ENCODE measurements at places on chromosomes 11 and 22.
A peak's percentile ranks its signal among the peaks of the same experiment; 100 is the strongest.

- no peak for DNase-seq
Observed at GRCh38 chr11:19216709-19217374, 15.1 kb upstream of the CSRP3 start.

DNA sequence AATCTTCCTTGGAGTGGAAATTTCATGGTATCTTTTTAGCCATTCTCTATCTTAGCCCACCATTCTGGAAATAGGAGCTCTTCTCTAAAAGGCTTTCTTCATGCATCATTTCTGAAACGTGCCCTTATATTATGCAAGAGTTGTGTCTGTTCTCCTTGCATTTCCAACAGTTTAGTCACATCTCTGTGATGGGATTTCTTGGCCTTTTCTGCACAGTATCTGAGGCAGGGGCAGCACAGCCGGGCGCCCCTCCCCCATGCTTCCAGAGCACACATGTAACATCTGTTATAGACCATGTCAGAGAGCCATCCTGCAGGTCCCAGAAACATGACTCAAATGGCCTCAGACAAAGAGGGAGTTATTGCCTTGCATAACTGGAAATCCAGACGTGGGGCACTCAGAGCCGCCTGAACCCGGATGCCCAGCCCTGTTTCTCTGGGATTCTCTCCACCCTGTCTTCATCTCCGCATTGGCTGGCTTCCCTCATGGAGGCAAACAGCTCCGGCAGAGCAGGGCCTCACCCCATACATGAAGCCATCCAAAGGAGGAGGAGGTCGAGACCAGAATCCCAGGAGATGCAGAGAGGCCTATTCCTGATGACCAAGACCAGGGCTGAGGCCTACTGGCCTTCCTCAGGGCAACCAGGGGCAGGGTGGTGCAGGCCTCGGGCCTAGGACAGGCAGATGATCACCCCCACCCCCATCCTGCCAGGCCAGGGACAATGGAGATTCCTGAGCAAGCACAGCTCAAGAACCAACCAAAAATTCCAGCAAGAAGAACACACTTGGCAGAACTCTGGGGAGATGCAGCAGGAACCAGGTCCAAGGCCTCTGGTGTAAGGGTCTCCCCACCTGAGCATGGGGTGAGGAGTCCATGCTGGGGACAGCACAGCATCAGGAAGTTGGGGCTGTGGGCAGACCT lies 61.3 kb downstream of the IGLL5 start:
- DNase-seq: no peak

GRCh38 chr22:40997520-40997919 lies 46.3 kb downstream of the RBX1 start:
- no peak for DNase-seq

DNA sequence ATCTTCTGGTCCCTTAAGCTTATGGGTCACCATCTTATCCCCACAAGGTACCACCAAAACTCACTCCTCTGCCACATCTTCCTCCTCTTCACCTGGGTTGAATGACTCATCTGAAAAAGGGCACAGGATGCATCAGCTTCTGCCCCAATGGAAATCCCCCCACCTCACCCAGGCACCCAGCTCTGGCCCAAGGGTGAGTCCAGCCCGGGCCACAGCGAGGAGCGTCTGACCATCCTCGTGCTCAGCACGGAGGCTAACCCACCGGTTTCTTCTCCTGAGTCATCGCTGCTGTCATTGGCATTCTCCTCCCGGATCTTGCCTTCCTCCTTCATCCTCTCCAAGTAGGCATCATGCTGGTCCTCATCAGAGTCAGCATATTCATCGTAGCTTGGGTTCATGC lies 5.3 kb upstream of the TNKS1BP1 start:
- DNase-seq: no peak

GRCh38 chr22:27336151-27337090 lies 465.1 kb downstream of the MN1 start:
- DNase-seq: no peak

GRCh38 chr11:45806937-45807791 lies 2.2 kb downstream of the SLC35C1 start:
- DNase-seq: peak; percentile 9

- DNase-seq: no peak
Observed at GRCh38 chr11:1478544-1478943, 8.0 kb downstream of the MOB2 start.

GRCh38 chr22:19663286-19663815 lies 51.0 kb upstream of the SEPTIN5 start:
- DNase-seq: peak; percentile 73

DNA sequence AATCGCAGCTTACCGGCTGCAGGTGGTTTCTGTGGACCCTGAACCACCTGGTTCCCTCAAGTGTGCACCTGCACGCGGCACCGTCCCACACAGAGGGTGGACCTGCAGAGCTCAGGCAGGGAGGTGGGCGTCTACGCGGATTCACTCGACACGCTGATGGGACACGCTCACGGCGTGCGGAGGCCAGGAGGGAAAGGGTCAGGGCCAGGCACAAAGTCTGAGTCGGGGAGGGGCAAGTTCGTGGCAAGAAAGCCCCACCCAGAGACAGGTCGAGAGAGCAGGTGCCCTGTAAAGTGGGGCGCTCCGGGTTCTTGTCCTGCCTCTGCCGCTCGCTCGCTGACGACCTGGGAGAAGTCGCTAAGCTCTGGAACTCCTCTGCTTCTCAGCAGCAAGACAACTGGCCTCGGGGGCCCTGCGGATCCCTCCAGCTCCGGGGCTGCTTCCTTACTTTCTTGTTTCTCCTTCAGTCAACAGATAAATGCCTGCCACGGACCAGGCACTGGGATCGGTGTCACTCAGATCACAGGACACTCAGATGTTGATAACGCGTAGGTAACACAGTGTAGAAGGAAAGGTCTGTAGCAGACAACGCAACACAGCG lies 72.4 kb upstream of the NUP50 start:
- no peak for DNase-seq

DNA sequence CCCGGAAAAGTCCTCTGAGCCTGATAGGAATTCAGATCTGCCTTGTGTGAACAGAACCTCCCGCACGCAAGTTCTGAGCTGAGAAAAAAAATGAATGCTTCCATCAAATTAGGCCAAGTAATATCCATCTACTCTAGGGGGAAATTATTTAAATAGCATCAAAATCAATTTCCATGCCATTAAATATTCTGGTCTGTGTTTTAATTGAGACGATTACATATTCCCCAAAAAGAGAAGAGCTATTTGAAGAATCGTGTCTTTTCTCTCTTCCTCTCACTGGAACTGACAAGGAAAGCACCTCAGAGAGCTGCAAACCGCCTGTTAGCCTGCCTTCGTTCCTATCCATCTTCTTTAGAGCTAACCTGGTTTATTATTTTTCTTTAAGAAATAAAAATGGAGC lies 96.0 kb downstream of the SEZ6L start:
- no peak for DNase-seq

DNA sequence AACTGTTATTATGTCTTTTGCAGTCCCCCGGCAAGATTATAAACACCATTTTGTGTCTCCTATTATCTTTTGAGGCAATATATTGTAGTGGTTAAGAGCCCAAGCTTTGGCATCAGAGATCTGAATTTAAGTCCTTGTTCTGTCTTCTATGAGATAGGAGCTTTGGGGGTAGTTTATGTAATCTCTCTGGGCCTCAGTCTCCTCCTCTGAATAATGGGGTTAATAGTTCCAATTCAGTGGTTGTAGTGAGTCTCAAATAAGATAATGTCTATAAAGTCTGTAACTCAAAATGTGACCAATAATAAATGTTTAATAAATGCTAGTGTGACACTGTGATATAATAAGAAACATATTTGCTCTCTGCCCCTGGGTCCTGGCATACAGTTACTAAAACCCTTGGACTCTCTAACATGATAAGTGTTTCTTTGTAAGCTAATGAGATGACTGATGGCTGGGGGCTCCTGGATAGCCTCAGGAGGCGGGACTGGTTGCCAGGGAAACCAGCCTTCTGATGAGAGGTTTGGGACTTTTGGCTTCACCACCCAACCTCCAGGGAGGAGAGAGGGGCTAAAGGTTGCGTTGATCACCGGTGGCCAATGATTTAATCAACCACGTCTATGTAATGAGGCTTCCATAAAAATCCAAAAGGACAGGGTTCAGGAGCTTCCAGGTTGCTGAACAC lies 183.4 kb upstream of the MTMR2 start:
- no peak for DNase-seq

DNA sequence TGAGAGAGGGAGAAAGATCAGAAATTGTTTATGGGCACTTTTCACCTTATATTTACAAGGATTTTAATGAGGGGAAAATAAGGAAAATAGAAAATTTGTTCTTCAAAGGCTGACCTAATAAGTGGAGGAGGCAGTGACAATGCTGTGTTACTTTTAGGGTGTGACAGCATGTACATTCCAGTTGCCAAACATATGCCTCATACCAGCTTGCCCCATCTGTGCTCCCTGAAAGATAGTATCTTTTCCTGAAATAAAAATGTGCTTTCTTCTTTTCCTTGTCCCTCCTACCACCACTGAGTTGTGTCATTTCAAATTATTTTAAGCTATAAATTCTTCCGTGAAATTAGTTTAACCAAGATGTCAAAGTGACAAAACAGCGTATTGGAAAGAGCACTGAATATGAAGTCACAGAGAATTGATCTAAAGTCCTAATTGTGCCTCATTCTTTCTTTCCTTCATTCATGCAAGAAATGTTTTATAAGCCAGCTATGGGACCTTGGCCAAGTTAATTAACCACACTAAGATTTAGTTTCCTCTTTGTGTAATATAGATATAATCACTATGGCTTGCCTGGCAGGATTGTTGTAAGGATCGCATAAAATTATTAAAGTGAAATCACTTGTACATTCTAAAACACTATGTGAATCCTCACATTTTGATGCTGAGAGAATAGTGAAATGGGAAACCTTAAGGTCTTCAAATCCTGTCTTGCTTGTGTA lies 1307.5 kb upstream of the TENM4 start:
- no peak for DNase-seq

DNA sequence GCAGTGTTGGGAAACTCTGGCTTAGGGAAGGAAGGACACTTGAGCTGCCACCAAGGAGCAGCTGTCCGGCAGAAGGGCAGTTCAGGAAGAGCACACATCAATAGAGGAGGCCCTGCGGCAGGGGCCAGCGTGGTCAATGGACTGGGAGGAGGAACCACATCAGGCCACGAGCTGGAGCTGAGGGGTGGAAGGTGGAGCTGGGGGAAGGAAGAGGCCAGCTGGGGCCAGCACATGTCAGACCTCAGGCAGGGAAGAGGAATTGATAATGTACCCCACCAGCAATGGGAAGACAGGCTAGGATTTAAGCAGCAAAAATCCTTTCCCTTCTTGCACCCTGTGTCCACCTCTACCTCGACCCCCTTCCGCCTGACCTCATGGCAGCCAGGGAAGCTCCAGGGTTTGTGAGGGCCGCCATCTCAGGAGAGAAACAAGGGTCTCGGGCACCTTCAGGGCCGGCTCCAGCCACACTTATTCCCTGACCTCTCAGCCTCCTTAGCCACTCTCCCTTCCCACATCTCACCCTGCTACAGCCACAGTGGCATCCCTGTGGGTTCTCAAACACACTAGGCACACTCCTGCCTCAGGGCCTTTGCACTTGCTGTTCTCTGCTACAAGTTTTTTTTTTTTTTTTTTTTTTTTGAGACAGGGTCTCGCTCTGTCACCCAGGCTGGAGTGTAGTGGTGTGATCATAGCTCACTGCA lies 157.8 kb upstream of the GRK3 start:
- no peak for DNase-seq

GRCh38 chr11:131691181-131692041 lies 321.0 kb downstream of the NTM start:
- DNase-seq: peak; percentile 88

GRCh38 chr11:25441421-25441820 lies 890.5 kb upstream of the ANO3 start:
- no peak for DNase-seq

- DNase-seq: no peak
Observed at GRCh38 chr11:1852877-1853276, at the start of gene LSP1. Gene LSP1 (plus strand): TSS chr11:1853084. CDS start chr11:1853145, 61 bp downstream.

DNA sequence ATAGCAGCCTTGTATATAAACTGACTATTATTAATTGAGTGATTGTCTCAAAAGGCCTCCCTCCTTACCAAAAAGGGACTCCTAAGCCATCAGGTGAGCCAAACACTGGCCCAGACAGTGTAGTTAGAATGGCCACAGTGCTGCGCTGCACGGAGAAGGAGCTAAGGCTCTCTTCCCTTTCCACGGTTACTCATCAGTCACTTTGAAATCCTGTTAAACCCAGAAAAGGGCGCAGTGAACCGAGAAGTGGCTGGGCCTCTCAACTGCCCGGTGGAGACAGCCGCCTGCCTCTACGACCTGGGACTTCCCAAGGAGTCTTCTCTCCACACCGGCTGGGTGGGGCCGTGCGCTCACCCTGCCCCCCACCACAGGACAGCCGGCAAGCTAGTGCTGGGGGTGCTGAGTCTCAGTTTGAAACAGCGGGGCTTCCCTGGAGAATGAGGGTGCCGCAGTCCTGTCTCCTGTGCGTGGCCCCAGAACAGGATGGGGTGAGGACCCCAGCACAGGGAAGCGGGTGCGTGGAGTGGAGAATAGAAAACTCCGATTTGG lies 1.3 kb downstream of the MYH9 start:
- DNase-seq: no peak

DNA sequence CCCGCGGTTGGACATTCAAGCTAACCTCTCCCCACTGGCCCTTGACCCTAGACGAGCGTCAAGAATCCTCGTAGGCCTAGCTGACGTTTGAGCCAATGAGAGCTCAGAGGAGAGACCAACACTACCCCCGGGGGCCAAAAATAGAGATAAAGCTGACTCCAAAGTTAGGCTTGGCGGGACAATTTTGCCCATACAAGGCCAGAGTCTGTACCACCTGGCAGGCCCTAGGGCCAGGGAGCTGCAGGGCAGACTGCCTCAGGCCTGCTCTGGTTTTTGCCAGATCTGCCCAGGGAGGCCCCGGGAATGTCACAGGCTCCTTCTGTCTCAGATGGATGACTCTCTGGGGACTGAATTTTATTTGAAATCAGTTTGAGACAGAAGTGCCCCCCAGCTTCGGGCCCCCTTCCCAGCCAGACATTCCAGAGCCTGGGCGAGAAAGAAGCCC lies 40.8 kb upstream of the ACCSL start:
- peak; percentile 0 for DNase-seq

- DNase-seq: no peak
Observed at GRCh38 chr11:133227632-133228111, 304.6 kb downstream of the OPCML start.

GRCh38 chr11:31997955-31998354 lies 92.9 kb upstream of the RCN1 start:
- DNase-seq: no peak

- peak; percentile 38 for DNase-seq
Observed at GRCh38 chr11:108199446-108200321, 22.8 kb downstream of the NPAT start.

- no peak for DNase-seq
Observed at GRCh38 chr11:70140711-70141485, 62.2 kb upstream of the FADD start.

GRCh38 chr22:26667140-26667539 lies 9.8 kb downstream of the MIAT start:
- DNase-seq: no peak

DNA sequence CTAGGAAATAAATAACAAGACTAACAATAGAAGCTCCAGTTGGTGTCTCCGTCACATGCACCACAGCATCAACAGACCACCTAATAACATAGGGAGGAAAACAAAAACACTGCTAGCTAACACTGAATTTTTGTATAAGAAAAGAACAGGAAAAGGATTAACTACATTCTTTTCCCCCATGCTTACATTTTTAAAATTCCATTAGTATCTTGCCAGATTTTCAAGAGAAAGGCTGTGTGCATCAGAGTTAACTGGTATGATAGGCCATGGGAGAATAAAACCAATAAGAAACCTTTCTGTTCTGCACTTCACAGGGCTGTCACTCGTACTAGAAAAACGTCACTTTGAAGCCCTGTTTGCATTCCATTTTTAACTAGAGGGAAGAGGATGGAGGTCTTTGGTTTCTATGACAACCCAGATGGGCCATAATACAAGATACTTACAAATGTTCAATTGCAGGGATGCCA lies 79.0 kb downstream of the LARGE2 start:
- DNase-seq: peak; percentile 43

GRCh38 chr11:33040033-33040861 lies 875 bp downstream of the TCP11L1 start:
- DNase-seq: no peak

Data from AG20443 (cell line).